ENCODE measurements at places on chromosomes 16 and 17.

DNA sequence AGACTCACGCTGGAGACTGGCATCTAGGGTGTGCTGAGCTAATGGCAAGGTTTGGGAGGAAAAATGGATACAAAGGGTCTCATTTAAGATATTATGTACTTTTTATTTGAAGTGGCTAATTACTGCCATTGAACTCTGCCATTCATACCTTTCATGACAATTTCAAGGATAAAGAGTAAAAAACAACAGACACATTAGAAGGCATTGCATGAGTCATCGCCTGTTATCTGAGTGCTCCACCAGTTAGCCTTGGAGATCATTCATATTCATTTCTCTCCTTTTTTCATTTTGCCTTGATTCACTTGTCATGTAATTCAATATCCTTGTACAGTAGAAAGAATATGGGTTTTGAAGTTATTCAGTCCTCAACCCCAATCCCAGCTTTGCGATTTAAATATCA, 109.5 kb downstream of the CDH8 start:
- DNase-seq, result peak; percentile 62

DNA sequence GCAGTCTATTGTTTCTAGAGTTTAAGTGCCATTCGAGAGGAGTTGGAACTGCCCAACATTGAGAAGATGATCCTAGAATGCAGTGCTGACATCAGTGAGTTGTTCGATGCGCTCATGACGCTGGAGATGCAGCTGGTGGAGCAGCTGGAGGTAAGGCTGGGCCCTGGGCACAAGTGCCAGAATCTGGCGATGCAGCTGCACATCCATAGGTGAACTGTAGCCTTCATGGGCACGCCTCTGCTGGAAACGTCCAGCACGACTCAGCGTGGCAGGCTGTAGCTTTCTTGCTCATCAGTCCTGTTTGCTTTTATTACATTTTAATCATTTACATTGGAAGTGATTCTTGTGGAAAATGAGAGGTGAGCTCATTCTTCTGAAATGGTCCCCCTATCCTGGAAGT, 31.7 kb downstream of the DRC3 start:
- DNase-seq, result no peak

DNA sequence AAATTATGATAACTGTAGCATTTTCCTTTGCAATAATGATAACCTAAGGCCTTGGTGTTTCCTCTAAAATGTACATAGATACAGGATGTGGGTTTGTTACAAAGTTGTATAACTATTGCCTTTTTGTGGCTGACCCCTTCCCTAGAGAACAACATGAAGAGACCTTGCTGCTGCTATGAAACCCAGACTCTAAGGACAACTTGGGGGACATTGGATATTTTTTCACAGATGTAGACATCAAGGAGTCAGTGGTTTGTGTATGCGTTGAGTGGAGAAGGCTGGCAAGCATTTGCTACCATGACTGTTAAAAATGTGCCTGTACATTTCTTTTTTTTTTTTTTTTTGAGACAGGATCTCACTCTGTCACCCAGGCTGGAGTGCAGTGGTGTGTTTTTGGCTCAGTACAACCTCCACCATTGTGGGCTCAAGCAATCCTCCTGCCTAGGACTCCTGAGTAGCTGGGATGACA, 12.3 kb downstream of the HMOX2 start:
- DNase-seq, result no peak

GRCh38 chr17:83138820-83139219, 59.4 kb downstream of the METRNL start:
- DNase-seq, result no peak

GRCh38 chr17:72434991-72435618, 314.3 kb downstream of the SOX9 start:
- DNase-seq, result no peak

DNA sequence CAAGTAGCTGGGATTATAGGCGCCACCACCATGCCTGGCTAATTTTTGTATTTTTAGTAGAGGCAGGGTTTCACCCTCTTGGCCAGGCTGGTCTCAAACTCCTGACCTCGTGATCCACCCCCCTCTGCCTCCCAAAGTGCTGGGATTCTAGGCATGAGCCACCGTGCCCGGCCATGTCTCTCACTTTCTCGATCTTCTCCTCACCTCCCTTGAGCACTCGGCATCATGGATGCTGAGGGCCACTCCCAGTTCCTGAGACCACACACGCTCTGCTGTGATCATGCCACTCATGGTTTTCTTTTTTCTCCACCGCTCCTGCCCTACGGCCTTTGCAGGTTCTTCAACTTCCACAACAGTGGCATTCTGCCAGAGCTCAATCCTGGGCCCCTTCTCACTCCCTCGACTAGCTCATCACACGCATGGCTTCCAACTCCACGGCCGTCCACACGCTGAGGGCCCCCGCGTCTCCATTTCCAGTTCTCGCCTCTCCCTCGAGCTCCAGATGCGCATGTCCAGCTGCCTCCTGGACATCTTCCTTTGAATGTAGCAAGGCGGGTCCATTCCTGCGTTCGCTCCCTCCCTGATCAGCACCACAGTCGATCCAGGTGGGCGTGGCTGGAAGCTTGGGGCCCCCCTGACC, 5.5 kb upstream of the NCBP3 start:
- no peak for DNase-seq

DNA sequence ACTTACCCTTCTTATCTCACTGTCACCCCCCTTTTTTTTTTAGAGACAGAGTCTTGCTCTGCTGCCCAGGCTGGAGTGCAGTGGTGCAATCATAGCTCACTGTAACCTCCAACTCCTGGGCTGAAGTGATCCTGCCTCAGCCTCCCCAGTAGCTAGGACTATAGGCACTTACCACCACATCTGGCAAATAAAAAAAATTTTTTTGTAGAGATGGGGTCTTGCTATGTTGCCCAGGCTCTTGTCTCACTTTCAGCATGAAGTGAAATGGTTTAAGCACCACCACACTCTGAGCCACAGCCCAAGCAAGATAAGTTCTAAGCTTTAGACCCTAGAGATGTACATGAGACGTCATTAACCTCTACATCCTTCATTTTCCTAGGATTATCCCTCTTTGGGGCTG, 34.5 kb upstream of the EFCAB13 start:
- DNase-seq, result no peak

DNA sequence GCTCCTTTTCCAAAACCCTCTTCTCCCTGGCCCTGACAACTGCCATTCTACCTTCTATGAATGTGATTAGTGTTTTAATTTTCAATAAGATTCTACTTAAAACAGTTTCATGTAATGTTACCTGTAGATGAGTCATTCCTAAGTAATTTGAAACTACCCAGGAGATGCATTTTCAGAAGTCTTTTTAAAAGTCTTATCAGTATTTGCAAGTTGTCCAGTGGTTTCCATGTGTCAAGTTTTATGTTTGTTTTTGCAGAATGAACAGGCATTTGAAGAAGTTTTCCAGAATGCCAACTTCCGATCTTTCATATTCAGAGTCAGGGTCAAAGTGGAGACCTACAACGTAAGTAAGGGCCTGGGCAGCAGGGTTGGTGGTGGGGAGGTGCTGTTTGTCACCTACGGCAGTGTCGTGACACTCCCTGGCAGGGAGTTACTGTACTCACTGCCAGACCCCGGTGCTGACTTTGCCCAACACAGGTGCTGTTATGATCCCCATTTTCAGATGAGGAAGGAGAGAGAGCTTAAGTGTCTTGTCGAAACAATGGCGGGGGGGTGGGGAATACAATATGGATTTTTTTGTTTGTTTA, 65.0 kb downstream of the RPA1 start:
- no peak for DNase-seq

DNA sequence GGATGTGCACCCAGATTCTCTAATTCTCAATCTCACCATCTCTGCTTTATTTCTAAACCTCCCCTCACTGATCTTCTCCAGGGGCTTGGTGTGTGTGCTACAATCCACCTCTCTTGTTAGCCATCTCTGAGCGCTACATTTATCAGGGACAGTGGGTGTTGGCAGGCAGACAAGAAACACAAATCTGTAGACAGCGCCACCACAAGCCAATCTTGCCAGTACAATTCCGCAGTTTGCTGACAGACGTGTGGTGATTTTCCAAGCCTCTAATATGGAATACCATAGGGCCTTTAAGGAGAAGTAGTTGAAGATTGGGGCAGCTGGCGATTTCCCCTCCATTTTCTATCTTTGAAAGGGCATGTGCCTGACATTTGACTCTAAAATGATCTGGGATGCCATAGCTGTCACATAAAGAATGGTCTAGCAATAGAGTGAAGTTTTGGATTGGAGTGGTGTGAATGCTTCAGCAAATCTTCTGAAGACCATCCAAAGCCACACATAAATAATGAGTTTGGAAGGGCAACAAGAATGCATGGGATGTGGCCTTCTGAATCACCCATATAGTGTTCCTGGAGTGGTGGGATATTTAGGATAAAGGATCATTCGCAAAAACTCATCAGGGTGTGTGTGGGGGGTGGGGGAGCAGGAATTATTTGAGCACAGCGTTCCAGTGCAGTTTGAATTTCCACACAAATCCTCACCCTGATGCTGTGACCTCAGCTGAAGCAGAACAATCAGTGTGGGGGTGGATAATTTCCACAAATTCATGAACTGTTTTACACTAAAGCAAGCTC, 12.0 kb upstream of the ANKFN1 start:
- DNase-seq, result no peak

DNA sequence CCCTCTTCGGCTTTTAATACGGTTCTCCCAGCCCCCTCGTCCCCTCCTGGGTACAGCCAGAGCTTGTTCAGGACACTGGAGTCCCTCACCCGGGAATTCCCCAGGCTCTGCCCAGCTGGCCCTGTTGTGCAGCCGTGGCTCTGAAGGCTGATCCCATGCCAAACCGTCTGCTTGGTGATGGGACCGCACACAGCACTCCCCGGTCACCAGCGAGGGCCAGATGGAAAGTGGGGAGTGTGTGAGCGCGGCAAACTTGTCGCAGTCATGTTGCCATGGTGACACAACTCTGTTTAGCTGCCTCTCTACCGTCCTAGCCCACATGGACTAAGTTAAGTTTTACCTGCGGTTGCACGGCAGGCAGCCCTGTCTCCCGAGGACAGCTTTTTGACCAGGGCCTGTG, 107.9 kb downstream of the RAP1GAP2 start:
- peak; percentile 19 for DNase-seq

All from DMS153 (cell line).